ENCODE measurements at places on chromosomes 1 and 21.

GRCh38 chr1:38652217-38652616, 207.4 kb downstream of the RRAGC start:
- no peak for DNase-seq

- no peak for DNase-seq
Measured at GRCh38 chr1:59409549-59409948, 112.7 kb downstream of the FGGY start.

GRCh38 chr21:38261851-38262250, 5.1 kb downstream of the KCNJ15 start:
- no peak for DNase-seq

DNA sequence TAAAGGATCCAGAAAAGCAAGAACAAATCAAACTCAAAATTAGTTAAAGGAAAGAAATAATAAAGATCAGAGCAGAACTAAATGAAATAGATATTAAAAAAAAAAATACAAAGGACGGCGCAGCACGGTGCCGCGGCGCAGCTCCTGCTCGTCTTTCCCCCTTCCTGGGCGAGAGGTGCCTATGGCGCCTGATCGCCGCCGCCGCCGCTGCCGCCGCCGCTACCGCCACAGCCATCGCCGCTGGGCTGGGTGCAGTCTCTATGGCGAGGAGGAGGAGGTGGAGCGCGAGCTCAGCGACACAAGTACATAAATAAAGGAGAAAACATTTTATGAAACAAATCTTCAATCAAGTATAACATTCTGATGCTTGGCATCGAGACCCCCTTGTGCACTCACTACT, 77.6 kb upstream of the VANGL1 start:
- DNase-seq: no peak

- no peak for DNase-seq
Measured at GRCh38 chr1:32622806-32623681, 27.3 kb downstream of the ZBTB8OS start.

- DNase-seq: no peak
Measured at GRCh38 chr21:30240661-30241060, 24.8 kb upstream of the CLDN8 start.

DNA sequence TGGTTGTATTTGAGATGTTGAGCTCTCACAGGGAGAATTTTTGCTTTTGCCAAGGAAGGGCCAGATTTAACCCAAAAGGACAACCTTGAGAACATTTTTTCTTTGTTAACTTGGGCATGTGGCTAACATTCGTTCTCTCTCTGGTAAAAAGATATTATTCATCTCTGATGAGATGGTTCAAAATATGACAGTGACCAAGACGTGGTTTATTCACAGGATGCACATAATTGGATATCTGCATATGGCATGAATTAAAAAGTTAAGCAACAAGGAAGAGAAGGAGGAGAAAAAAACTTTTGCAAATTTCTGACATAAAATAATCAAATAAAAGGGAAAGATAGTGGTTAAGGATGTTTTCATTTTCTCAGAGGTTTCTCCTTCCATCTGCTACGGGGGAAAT, 43.1 kb upstream of the BCL10 start:
- DNase-seq: no peak

DNA sequence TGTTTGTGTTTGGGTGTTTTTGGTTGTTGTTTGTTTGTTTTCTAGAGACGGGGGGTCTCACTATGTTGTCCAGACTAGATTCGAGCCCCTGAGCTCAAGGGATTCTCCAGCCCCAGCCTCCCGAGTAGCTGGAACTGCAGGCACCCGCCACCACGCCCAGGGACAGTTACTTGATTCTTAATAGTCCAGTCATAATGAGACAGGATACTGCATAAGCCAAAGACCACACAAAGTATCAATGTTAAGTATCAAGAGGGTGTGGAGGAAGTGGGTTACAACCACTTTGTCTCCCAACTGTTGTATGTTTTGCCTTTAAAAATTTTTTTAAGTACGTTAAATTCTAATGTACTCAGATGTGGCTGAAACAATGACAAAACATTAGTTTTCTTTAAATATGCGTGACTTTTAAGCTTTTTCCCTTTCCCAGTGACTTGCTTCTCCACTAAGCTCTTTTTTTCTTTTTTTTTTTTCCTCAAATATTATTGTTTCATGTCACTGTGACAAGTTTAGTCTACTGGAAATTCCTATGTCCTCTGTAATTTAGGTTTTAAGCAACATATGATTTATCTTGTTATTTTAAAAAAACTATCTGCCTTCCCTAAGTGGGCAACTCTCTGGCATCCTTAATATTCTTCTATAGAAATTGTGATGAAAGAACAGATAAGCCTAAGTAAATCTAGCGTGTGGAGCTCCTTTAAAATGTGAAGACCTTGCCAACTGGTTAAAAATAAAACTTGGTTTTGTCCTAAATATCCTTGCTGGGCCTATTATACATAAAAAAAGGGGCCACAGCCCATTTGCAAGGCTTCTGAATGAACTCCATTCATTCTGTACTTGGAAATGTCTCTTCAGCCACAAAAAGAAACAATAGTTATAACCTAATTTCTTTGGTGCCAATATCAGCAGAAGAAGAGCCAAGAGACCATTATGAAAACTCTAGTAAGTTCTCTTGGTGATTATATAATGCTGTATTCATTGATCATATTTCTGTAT, 56.2 kb upstream of the DPH5 start:
- no peak for DNase-seq

DNA sequence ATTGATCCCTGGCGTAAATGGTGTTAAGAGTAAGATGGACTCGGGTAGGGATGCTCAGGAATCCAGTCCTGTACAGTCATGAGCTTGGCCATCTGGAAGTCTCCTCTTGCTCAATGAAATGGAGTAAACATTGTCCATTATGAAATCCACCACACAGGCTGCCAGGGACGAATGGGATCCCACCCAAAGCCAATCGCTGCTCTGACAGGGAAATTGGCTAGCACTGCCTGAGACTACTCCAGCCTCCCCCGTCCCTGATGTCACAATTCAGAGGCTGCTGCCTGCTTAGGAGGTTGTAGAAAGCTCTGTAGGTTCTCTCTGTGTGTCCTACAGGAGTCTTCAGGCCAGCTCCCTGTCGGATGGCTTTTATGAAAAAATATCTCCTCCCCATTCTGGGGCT, at the start of gene HSD11B1:
Gene HSD11B1 (plus strand): TSS at position 263 of the 400 bp plus-strand sequence. CDS start 97 bp downstream, at position 360.
- no peak for DNase-seq

GRCh38 chr1:218939095-218939494, 234.6 kb upstream of the LYPLAL1 start:
- DNase-seq: no peak

GRCh38 chr1:208475951-208476845, 232.0 kb upstream of the PLXNA2 start:
- DNase-seq: no peak

- no peak for DNase-seq
Measured at GRCh38 chr1:20078171-20078651, 8.2 kb downstream of the PLA2G5 start.

GRCh38 chr1:187010571-187011309, 182.0 kb downstream of the PLA2G4A start:
- no peak for DNase-seq

- no peak for DNase-seq
Measured at GRCh38 chr1:116759636-116760035, 5.4 kb downstream of the CD2 start.

DNA sequence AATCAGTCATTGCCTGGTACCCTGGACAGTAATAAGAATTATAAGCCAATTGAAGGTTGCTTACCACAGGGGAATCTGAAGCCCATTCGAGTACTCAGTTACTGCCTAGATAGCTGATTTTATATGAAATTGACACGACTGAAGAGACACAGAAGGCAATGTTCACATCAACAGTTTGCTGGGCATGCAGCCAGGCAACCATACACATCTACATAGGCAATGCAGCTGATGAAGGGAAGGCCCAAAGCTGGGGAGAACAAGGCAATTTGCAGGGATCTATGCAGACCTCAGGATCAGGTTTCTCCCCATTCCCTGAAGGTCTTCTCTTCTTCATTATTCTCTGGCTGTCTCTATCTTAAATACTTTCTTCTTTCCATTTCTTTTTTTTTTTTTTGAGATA, 448.7 kb downstream of the PTBP2 start:
- DNase-seq: no peak

DNA sequence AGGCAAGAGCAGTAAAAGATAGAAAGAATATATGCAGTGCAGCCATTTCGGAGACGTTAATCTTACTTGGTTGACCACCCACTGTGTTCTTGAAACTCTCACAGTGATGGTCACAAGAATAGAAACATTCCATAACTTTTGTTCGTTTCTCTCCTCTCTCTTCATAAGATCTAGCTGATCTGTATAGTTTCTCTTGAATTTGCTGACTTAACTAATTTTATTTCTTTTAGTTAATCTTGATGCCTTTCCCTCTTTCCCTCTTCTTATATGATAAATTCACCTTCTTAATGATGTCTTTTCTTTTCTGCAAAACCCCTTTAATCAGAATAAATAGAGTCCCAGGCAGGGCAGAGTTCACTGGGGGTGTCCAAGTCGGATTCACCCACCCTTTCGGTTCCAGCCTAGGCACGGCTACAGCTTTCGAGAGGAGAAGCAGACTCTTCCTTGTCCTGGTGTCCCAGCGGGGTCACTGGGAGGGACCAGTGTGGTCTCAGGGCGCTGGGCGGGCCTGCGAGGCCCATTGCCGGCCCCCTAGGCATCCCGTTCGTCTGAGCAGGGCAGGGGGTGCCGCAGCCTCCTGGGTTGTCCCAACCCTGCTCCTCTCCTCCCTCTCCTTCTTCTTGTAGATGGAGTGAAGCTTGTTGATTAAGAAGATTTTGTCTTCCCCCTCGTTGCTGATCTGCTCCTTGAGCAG, 39.8 kb downstream of the ZNF691 start:
- DNase-seq: no peak

GRCh38 chr1:219460896-219461815, 151.7 kb downstream of the ZC3H11B start:
- DNase-seq: no peak

DNA sequence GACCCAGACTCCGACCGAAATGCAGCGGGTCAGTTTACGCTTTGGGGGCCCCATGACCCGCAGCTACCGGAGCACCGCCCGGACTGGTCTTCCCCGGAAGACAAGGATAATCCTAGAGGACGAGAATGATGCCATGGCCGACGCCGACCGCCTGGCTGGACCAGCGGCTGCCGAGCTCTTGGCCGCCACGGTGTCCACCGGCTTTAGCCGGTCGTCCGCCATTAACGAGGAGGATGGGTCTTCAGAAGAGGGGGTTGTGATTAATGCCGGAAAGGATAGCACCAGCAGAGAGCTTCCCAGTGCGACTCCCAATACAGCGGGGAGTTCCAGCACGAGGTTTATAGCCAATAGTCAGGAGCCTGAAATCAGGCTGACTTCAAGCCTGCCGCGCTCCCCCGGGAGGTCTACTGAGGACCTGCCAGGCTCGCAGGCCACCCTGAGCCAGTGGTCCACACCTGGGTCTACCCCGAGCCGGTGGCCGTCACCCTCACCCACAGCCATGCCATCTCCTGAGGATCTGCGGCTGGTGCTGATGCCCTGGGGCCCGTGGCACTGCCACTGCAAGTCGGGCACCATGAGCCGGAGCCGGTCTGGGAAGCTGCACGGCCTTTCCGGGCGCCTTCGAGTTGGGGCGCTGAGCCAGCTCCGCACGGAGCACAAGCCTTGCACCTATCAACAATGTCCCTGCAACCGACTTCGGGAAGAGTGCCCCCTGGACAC, 534 bp downstream of the C1orf56 start:
- DNase-seq: no peak

- no peak for DNase-seq
Measured at GRCh38 chr1:159919236-159919865, 6.0 kb downstream of the TAGLN2 start.

GRCh38 chr1:154970631-154971340, at the start of gene SHC1:
Gene SHC1, minus strand, starts transcription at chr1:154970747. Its CDS starts 221 bp downstream, at chr1:154970526.
- DNase-seq: no peak

DNA sequence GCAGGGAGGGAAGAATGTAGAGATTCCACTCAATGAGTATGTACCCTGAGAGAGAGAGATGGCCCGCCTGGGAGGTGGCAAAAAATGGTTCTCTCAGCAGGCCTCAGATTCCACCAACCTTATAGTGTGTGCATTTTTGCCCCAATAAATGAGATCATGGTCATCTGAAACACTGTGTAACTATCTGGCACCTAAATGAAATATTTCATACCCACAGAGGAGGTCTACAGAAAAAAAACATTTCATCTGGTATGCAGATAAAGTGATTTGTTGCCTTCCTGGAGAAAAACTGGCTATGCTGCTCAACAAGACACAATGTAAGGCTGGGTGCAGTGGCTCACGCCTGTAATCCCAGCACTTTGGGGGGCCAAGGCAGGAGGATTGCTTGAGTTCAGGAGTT, 4.9 kb downstream of the TMCO2 start:
- DNase-seq: no peak

- DNase-seq: no peak
Measured at GRCh38 chr1:13590486-13590885, 6.9 kb downstream of the PDPN start.

DNA sequence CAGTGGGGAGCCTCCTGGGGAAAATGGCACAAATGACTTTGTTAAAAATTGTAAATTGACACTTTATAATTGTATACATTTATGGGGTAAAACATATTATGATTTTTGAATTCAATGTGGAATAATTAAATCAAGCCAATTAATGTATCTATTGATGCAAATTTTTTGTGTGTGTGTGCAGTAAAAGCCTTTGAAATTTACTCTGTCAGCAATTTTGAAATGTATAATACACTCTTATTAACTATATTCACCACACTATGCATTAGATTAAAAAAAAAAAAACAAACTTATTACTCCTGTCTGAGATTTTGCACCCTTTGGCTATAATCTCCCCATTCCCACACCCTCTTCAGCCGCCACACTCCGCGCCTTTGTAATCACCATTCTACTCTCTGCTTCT, 119.2 kb downstream of the S1PR1 start:
- DNase-seq: no peak

GRCh38 chr1:155078469-155079209, at the start of gene EFNA3:
Gene EFNA3, plus strand, starts transcription at chr1:155078837. Its CDS starts 105 bp downstream, at chr1:155078942.
- DNase-seq: no peak
